Trophoblast cell (in vitro differentiated cells and primary cell): ENCODE measurements at places on chromosomes 11 and 22.

- no peak for DNase-seq
Observed at GRCh38 chr11:74332291-74332690, 20.9 kb upstream of the P4HA3 start.

DNA sequence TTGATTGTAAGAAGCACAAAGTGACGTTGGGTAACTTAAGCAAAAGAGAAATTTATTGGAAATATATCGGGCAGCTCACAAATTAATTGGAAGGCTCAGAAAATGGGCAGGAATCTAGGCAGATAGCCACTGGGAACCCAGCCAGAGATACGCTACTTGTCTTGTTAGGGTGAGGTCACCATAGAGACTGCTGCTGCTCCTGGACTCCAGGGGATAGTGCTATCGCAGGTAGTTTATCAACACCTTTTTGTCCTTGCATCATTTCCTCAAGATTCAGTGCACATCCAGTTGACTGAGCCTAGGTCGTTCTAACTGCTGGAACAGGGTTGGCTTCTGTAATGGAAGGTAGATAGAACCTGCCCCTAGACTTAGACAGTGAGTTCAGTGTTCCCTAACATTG, 19.6 kb downstream of the AMOTL1 start:
- DNase-seq = no peak

DNA sequence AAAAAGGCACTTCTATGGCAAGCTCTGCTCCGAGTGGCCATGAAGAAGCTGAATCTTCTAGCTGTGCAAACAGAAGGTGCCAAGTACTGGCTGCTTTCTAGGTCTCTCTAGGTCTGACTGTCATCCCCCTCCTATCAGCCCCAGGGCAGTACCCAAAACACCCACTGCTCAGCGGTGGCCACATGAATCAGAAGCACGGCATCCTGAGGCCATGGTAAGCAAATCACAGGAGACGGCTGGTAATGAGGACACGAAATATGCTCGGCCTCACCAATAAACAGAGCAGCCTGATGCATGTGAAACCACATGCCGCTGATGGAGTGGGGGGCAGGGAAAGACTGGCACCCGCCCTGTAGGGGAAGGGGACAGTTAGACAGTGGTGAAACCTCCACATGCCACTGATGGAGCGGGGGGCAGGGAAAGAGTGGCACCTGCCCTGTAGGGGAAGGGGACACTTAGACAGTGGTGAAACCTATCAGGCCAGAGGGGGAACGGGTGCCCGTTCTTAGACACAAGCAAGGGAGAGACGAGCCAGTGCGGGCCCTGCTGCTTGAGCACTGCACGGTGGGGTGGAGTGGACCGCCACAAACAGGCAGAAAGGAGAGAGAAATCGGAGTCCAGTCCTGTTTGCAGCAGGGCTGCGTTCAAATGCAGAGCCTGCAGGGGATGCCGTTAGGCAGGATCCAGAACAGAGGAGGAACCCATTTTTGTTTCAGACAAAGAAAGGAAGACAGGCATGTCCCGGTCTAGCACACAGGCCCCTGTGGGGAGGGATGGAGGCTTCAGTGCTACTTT, 29.9 kb upstream of the MOB2 start:
- DNase-seq = no peak

DNA sequence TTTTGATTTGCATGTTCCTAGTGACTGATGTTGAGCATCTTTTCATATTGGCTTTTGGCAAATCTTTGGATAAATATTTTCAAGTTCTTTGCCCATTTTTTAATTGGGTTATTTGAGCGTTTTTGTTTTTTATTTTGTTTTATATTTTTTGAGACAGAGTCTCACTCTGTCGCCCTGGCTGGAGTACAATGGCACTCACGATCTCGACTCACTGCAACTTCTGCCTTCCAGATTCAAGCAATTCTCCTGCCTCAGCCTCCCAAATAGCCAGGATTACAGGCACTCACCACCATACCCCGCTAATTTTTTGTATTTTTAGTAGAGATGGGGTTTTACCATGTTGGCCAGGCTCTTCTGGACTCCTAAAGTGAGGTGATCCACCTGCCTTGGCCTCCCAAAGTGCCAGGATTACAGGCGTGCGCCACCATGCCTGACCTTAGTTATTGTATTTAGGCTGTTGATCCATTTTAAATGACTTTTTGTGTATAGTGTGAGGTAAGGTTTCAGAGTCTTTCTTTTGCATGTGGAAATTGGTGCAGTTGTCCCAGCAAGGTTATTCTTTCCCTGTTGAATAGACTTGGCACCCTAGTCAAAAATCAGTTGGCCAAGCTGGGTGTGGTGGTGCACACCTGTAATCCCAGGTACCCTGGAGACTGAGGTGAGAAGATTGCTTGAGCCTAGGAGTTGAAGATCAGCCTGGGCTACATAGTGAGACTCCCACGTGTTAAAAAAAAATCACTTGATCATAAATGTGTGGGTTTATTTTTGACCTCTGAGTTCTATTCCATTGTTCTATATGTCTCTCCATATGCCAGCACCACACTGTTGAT, 23.7 kb upstream of the AIFM3 start:
- DNase-seq = no peak

DNA sequence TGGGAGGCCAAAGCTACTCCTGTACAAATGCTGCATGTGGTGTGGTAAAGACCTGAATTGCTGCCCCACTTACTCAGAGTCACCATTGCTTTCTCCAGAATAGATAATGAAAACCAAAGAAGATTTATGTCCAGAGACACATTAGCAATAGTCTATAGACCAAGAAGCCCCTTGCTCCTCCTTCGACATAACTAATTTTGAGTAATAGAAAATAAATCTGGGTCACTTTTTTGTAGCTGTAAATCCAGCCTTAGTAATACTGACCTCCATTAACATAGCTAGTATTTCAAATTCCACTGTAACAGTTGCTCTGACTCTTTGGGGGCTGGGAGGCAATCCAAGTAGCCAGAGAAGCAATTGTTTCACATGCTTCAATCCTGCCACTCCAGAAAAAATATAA, 145.9 kb downstream of the MAML2 start:
- DNase-seq = no peak

- peak; percentile 80 for DNase-seq
Observed at GRCh38 chr11:59857439-59858434, 8.6 kb downstream of the TCN1 start.

- peak; percentile 69 for DNase-seq
Observed at GRCh38 chr11:116865696-116866095, 28.3 kb upstream of the APOA1 start.

DNA sequence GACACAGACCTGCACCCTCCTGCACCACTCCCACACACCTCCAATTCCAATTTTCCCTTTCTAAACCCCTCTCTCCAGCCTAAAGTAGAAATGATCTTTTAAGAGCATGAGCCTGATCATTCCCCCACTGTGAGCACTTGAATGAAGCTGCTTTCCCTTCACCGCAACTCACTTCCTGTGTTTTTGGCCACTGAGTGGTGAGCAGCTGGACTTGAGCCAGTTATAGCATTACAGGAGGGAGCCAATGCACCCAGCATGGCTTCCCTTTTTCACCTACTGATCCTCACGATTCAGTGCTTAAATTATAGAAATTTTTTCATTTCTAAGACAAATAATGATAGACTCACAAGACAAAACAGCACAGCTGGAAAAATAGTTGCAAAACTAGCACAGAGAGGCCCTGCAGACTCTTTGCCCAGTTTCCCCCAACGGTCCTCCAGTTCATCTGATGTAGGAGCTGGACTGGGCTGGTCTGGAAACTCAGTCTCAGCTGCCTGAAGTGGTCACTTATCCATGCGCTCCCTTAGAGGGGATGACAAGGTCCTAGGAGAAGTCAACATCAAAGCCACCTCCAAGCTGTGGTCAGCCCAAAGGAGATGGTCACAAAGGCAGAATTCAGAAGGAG, 9.7 kb upstream of the APOL4 start:
- no peak for DNase-seq

- no peak for DNase-seq
Observed at GRCh38 chr22:39151329-39151975, 1.0 kb downstream of the CBX7 start.

- DNase-seq = no peak
Observed at GRCh38 chr11:68709062-68709461, 24.7 kb downstream of the GAL start.
